Karpas-422 (cell line): ENCODE measurements at places on chromosomes 6 and 20.

DNA sequence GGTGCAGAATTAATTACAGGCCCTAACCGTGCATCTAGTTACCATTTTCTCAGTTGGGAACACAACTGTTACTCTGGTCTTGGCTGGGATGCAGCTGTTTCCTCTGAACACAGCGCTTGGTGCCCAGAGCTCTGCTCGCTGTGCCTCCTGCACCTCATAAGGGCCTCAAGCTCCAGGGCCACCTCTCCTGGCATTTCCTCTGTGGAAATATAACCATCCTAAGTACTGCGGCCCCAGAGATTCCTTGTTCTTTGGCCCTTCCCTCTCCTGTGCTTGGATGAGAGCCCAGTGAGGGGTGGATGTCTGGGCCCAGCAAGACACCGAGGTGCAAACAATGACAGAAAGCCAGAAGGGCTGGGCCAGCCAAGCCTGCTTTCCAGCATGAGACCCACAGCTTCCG is 169.9 kb upstream of the CST7 start:
- 0 out of 2 replicates have a peak, but pooled peaks cover 2% of the 10 kb centered on the region for H3K27me3 ChIP-seq
- H3K36me3 ChIP-seq, result no peaks in the 10 kb centered on the region
- H3K4me1 ChIP-seq, result no peaks in the 10 kb centered on the region
- no peak overlapping the region for H3K4me3 ChIP-seq
- no peak overlapping the region for H3K27ac ChIP-seq
- no peak for DNase-seq

GRCh38 chr20:55919956-55920355 is 85.4 kb downstream of the CBLN4 start:
- H3K27me3 ChIP-seq, result no peaks in the 10 kb centered on the region
- no peak for DNase-seq
- no peak overlapping the region for H3K4me3 ChIP-seq

DNA sequence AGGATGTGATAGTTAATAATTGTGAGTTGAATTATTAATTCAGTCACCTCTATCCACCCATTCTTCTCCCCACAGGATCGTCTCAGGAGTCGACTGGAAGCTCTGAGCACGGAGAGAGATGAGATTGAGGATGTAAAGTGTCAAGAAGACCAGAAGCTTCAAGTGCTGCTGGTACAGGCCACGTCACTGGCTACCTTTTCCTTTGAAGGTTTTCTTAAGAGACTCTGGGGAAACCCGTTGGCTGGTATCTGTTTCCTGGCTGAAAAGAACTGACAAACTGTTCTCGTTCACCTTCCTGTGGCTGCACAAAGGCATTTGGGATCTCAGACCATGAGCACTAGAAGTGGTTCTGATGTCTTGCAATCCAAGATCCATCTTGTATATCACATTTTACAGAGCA is 3.8 kb downstream of the TRIM15 start:
- H3K4me3 ChIP-seq, result no peak overlapping the region
- H3K36me3 ChIP-seq, result no peaks in the 10 kb centered on the region
- no peaks in the 10 kb centered on the region for H3K4me1 ChIP-seq

- H3K4me3 ChIP-seq, result no peak overlapping the region
- H3K27ac ChIP-seq, result no peak overlapping the region
- no peaks in the 10 kb centered on the region for H3K4me1 ChIP-seq
- no peaks in the 10 kb centered on the region for H3K27me3 ChIP-seq
- no peaks in the 10 kb centered on the region for H3K36me3 ChIP-seq
- DNase-seq, result no peak
Observed at GRCh38 chr6:154370545-154370944, 13.9 kb upstream of the IPCEF1 start.

GRCh38 chr6:56787209-56787608 is 144.5 kb upstream of the DST start:
- no peaks in the 10 kb centered on the region for H3K36me3 ChIP-seq
- no peak for DNase-seq
- no peaks in the 10 kb centered on the region for H3K27me3 ChIP-seq
- peaks cover 19% of the 10 kb centered on the region for H3K4me1 ChIP-seq

GRCh38 chr6:123589317-123589716 is 47.4 kb downstream of the TRDN start:
- H3K4me1 ChIP-seq, result no peaks in the 10 kb centered on the region
- H3K27me3 ChIP-seq, result no peaks in the 10 kb centered on the region
- H3K36me3 ChIP-seq, result no peaks in the 10 kb centered on the region
- no peak for DNase-seq
- H3K27ac ChIP-seq, result no peak overlapping the region

GRCh38 chr20:40144581-40144980 is 544.5 kb downstream of the MAFB start:
- no peaks in the 10 kb centered on the region for H3K4me1 ChIP-seq
- no peak for DNase-seq
- H3K27me3 ChIP-seq, result no peaks in the 10 kb centered on the region

- no peak overlapping the region for H3K4me3 ChIP-seq
- DNase-seq, result no peak
- no peaks in the 10 kb centered on the region for H3K4me1 ChIP-seq
- no peak overlapping the region for H3K27ac ChIP-seq
- H3K36me3 ChIP-seq, result no peaks in the 10 kb centered on the region
Observed at GRCh38 chr20:42261766-42262270, 643.6 kb upstream of the CHD6 start.

- H3K4me1 ChIP-seq, result no peaks in the 10 kb centered on the region
- no peak for DNase-seq
- H3K27ac ChIP-seq, result no peak overlapping the region
Observed at GRCh38 chr6:47701363-47701762, 3.0 kb downstream of the ADGRF4 start.
